Stimulated activated CD4-positive, alpha-beta T cell treated with anti-CD3 and anti-CD28 coated beads, TNF-alpha, amount 100 ng/mL, for 24 hours (primary cell): ENCODE measurements at places on chromosomes 7 and 10.

- no peak for DNase-seq
Observed at GRCh38 chr10:35705671-35706070, 63.6 kb upstream of the FZD8 start.

DNA sequence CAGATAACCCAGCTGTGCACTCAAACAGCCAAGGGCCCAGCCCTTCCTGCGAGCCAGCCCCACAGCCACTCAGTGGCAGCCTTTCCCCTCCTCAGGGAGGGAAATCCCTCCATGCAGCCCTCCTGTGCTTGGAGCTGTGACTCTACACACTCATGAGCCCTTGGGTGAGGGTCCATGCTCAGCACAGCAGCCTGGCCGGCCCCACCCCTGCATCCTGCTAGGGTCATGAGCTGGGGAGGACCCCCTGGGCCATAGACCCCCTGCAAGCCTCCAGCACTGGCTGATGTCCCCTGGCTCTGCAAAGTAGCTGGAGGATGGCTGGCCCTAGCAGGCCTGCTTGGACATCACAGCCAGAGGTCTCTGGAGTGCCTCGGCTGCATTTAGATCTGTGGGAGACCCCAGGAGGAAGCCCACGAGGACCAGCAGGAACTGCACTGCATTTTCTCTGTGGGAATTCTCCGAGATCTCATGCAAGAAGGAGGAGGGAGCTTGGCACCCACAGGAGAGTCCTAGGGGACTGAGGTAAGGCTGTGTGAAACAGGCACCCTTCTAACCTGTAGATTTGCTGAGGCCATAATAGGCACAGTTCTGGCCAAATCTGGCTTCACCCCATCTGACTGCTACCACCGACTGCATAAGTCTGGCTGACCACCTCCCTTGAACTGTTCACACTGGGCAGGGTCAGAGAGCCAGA lies 17.4 kb downstream of the TMEM273 start:
- DNase-seq, result no peak

GRCh38 chr7:144408121-144408520 lies 4.6 kb upstream of the NOBOX start:
- no peak for DNase-seq

- DNase-seq, result no peak
Observed at GRCh38 chr7:18393465-18394118, 102.0 kb upstream of the HDAC9 start.
